ENCODE measurements at places on chromosomes 16 and 17.

DNA sequence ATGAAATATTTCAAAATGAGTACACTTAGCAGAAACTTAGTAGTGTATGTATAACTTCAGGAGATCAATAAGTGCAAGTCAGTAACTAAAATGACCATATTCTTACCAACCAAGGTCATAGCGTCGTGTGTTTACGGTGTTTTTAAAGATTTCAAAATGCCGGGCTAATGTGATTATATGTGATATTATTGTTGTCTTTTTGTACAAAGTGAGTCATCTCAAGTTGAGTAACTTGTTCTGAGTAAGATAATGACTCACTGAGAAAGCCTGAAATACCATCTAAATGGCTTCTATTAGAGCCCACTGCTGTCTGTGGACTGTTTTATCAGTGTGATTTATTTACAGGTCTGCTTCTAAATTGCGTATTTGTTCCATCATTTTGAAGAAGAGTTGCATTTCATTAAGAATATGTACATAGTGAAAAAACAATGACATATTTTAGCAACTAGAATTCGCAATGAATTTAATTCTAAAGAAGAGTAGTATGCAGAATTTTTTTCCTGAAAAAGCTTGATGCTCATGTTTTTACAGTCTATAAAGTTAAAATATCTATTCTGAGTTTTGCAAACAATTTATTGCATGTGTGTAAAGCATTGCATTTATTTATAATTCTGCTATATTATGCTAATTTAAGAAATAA lies 12.7 kb downstream of the KRT12 start:
- no peak for DNase-seq

- no peak for DNase-seq
Measured at GRCh38 chr16:67464565-67464964, 16.4 kb downstream of the ATP6V0D1 start.

GRCh38 chr16:10971560-10971961 lies 27.2 kb downstream of the CLEC16A start:
- DNase-seq = peak; percentile 65

DNA sequence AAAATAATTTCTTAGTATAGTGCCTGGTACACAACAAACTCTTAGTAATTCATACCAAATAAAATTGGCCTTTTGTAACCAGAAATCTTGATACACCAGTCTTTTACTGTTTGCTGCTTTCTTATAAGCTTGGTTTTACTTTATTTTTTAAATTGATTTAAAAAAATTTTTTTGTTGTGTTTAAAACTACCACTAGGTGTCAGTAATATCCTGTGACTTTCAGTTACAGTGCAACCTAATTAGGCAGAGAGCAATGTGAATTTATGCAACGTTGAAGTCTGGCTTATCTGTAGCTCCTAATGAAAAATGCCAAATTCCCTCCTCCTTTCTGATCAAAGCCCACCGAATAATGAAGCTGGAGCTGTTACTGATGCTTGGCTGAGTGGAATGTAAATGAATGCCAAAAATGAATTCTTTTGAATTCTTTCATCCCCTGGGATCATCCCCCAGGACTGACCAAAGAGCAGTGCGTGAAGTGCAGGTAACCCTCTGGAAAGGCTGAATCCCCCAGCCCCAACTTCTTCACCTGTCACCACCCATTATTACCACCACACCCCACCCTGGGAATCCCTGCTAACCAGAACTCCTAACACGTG lies 3.8 kb downstream of the ERCC4 start:
- peak; percentile 21 for DNase-seq

DNA sequence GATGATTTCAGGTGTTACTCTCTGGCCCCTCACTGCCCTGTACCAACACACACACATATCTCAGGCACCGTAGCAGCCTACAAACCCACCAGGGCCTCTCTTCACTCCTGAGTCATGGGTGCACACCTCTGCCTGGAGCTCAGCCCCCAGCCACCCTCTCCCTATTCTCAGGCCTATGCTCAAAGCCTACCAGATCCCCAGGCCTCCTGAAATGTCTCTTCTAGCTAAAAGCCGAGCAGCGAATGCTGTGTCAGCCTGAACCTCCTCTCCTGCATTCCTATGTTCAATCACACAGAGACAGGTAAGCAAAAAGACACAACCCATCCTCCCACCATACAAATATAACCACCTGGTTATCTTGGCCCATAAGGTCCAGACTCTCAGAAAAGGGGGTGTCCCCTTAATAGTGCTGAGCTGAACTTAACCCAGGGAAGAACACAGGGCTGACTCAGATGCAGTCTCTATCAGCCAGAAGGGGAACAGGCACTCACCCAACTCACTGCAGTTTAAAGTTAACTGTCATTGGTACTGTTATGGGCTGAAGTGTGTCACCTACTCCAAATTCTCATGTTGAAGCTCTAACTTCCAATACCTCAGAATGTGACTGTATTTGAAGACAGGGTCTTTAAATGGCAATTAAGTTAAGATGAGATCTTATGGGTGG lies 62.0 kb upstream of the TEKT3 start:
- DNase-seq = no peak

DNA sequence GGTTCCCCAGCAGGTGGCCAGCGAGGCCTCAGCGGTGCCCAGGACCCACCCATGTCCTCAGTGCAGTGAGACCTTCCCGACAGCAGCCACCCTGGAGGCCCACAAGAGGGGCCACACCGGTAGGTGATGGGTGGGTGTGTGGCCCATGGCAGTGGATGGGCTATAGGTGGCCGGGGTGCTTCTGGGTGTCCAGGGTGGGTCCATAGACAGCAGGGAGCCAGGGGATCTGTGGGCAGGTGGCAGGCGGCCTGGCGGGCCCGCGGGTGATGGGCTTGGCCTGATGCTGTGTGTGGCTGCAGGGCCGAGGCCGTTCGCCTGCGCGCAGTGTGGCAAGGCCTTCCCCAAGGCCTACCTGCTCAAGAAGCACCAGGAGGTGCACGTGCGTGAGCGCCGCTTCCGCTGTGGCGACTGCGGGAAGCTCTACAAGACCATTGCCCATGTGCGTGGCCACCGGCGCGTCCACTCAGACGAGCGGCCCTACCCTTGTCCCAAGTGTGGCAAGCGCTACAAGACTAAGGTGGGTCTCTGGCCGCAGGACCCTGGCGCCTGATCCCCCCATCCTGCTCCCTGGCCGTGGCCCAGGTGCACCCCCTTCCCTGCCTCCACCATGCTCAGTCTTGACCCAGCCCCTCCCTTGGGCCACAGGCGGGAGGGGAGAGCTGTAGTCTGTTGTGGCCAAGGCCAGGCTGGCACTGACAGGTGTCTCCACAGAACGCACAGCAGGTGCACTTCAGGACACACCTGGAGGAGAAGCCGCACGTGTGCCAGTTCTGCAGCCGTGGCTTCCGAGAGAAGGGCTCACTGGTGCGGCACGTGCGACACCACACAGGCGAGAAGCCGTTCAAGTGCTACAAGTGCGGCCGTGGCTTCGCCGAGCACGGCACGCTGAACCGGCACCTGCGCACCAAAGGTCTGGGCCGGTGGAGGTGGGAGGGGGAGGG lies 2.1 kb upstream of the DNASE1L2 start:
- no peak for DNase-seq

DNA sequence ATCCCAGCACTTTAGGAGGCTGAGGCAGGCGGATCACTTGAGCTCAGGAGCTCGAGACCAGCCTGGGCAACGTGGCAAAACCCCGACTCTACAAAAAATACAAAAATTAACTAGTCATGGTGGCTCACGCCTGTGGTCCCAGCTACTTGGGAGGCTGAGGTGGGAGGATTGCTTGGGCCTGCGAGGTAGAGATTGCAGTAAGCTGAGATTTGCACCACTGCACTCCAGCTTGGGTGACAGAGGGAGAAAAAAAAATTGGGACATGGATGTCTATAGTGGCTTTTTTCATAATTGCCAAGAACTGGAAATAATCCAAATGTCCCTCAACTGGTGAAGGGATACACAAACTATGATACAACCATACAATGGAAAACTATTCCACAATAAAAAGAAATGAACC lies 28.6 kb downstream of the OSBPL7 start:
- no peak for DNase-seq

DNA sequence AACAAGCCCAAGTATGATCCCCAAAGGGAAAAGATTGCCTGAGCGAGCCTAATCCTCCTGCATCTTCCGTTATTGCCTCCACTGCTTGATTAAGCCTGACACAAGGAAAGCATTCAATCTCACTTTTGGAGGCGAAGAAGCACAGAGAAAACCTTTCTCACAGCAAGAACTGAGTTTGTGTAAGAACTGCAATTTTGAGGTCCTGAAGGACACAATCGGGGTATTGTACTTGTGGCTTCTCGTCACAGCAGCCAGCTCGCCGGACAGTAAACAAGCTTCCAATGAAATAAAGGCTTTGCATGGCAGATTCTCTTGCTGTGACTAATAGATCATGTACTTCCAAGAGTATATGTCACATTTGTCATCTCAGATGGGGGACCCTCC lies 18.7 kb upstream of the FOXF1 start:
- no peak for DNase-seq

- DNase-seq = no peak
Measured at GRCh38 chr17:63399316-63399715, 46.8 kb downstream of the CYB561 start.

DNA sequence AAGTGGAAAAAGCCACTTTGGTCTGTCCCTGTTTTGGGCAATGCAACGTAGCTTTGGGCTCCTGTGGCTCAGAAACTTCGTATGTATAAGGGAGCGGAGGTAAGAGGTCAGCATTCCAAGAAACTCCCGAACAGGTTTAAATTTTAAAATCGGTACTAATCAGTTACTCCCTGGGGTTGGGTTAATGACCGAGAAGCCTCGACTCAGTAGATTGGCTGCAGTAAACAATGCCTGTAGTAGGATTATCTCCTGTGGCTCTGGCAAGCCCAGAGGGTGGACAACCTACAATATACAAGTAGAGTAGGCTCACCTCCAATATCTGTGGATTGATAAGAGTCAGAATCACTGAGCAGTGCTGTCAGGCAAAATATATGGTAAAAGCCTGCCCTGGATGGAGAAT lies 1.6 kb upstream of the GNA13 start:
- DNase-seq = no peak

GRCh38 chr16:71811261-71811803 lies 2.7 kb upstream of the AP1G1 start:
- no peak for DNase-seq

- DNase-seq = no peak
Measured at GRCh38 chr17:80720610-80721577, 176.3 kb downstream of the RPTOR start.

DNA sequence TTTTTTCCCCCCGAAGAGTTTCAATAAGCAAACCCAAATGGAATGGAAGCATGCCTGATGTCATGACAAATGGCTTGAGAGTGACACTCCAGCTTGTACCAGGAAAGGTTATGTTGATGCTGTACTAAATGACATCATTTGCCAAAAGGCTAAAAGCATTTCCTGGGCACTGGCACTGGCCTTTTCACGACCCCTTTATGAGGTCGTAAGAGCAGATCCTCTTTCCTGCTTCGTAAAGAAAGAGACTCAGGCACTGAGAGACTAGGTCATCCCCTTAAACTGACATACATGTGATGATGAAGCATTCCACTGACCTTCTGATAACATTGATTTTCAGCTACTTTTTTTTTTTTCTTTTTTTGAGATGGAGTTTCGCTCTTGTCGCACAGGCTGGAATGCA lies 30.5 kb downstream of the CEP295NL start:
- DNase-seq = no peak

GRCh38 chr16:87420026-87421002 lies 28.2 kb downstream of the MAP1LC3B start:
- no peak for DNase-seq

DNA sequence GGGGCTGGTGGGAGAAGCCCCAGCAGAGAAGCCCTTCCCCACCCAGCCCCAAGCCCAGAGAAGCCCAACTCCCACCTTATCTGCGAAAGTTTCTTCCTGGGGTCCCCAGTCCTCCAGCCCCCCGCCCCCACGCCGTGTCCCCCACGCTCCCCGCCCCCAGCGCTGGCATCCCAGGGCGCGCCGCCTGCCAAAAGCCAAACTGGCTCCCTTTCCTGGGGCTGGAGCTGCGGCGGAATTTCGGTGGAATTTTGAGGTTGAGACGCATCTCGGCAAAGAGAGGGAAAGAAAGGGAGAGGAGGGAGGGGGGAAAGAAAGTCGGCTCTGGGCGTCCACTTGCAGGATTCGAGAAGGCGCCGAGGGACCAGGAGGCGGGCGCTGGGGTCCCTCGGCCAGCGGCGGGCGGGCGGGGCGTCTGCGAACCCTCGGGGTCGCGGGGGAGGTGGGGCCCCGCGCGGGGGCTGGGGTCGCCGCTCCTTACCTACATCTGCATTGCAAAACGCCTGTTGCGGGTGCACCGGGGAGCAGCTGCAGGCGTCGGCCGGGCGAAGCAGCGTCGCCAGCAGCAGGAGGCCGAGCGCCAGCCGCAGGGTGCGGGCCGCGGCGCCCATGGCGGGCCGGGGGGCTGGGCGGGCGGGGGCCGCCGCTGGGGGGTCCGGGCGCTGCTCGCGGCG lies 571 bp downstream of the TIMP2 start:
- DNase-seq = no peak
